ENCODE measurements at places on chromosomes 6 and 20.

DNA sequence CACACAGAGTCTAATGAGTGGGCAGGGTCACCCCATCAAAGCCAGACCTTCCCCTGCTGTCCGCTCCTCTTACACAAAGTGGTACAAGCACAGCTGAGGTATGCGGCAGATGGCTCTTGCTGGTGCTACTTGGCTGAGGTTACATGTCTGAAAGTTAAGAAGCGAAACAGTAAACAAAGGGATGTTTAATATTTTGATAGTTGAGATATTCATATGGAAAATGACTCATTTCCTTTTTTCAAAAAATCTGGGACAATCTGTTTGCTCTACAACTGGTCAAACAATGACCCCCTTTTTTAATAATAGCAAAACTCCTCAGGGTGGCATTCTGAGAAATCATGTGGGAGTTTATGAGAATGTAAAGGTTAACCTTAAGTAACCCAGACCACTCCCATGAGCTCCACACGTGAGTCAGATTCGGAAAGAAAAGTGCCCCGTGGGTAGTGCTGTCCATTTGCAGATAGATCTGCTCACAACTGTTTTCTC is 245.3 kb downstream of the TBXT start:
- DNase-seq, result no peak

DNA sequence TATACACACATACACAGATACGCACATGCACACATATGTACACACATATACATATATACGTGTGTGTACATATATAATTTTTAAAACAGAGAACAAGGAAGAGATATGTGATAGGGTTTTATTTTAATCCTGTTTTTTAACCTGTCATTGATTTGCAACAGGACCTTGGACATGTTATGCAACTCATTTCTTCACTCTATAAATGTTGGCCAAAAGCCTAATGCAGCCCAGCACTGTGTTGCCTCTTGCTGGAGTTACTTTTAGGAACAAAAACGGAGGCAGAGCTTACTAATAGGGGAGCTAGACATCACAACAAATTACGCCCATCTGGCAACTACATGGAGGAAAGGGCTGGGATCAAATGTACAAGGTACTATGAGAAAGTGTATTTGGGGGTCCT is 179.9 kb upstream of the TAB2 start:
- DNase-seq, result no peak

- no peak for DNase-seq
Measured at GRCh38 chr6:168950858-168951214, 302.8 kb downstream of the THBS2 start.

- DNase-seq, result no peak
Measured at GRCh38 chr20:53768329-53768728, 174.7 kb upstream of the ZNF217 start.

DNA sequence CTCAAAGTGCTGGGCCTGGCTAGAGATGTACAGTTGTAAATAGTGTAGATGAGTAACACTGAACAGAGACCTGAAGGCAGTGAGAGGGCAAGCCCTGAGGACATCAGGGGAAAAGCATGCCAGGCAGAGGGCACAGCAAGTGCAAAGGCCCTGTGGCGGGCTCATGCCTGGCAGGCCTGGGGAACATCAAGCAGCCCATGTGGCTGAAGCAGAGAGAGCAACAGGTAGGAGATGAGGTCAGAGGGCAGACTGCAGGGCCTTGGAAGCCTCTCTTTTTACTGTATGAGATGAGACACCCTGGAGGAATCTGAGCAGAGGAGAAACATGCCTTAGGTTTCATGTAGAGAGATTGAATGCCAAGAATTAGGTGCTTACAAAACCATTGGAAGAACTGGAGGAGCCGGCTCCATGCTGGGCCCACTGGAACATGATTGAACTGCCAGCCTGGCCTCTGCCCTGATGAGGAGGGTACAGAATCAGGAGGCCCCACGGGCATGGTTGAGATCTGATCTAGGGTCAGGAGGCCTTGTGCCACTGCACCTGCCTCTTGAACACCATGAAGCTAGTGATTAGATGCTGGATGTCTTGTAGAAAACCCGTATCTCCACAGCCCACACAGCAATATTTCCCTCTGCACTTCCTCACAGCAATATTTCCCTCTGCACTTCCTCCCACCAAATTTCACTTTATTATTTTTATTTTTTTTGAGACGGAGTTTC is 5.9 kb upstream of the HMGA1 start:
- no peak for DNase-seq

GRCh38 chr6:53494076-53494475 is 50.8 kb downstream of the GCLC start:
- DNase-seq, result no peak

DNA sequence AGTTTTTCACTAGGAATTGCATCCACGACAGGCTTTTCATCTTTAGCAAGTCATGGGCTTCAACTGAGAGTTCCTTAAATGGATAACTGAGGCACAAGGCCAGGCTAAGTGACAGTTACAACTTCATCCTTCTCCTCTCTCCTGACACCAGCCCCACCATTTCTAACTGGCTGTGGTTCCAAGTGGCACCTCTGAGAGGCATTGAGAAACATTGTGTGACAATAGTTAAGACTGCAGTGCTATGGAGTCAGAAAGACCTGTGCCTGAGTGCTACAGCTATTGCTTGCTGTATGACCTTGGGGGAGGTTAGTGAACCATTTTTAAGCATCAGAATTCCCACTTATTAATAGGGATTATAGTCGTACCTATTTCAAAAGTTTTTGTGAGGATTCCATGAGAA is 26.2 kb upstream of the MLIP start:
- no peak for DNase-seq

GRCh38 chr6:166526937-166527336 is 59.5 kb downstream of the RAMACL start:
- DNase-seq, result no peak

DNA sequence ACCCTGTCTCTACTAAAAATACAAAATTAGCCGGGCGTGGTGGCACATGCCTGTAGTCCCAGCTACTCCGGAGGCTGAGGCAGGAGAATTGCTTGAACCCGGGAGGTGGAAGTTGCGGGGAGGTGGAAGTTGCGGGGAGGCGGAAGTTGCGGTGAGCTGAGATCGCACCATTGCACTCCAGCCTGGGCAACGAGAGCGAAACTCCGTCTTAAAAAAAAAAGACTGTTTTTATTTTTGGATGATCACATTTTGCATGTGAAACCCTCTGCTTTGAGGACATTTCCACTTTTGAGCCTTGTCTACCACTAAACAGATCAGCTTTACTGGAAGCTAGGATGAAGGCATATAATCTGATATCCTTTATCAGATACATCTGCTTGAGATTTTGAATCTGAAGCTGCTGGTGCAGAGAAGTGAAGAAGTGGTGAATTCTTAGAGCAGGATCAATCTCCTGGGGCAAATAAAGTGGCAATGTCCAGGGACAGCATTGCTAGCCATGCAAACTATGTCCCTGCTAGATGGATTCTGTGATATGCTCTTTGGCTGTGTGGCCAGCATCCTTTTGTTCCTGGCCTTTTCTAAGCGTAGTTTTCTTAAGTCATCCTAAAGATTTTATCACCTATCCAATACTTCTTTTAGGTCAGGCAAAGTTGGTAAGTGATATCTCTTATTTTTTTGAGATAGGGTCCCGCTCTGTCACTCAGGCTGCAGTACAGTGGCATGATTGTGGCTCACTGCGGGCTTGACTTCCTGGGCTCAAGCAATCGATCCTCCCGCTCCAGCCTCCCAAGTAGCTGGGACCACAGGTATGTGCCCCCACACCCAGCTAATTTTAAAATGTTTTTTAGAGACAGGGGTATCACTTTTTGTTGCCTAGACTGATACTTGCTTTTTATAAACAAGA is 23.3 kb downstream of the RBL1 start:
- DNase-seq, result no peak

- DNase-seq, result no peak
Measured at GRCh38 chr6:17957904-17958620, 29.4 kb downstream of the KIF13A start.

DNA sequence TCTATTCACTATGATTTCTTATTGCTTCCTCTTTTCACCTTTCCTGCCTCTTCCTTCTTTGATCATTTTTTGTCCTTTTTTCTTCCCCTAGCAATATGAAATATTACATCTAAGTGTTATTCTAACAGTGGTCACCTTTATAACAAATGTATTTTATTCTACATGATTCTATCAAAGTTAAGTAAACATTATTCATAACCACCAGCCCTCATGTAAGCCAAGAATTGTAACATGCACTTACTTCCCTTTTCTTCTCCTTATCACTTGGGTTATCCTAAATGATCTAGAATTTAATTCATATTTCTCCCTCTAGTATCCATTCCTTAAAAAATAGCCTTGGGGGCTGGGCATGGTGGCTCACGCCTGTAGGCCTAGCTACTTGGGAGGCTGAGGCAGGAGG is 88.3 kb upstream of the SLC22A23 start:
- DNase-seq, result no peak

DNA sequence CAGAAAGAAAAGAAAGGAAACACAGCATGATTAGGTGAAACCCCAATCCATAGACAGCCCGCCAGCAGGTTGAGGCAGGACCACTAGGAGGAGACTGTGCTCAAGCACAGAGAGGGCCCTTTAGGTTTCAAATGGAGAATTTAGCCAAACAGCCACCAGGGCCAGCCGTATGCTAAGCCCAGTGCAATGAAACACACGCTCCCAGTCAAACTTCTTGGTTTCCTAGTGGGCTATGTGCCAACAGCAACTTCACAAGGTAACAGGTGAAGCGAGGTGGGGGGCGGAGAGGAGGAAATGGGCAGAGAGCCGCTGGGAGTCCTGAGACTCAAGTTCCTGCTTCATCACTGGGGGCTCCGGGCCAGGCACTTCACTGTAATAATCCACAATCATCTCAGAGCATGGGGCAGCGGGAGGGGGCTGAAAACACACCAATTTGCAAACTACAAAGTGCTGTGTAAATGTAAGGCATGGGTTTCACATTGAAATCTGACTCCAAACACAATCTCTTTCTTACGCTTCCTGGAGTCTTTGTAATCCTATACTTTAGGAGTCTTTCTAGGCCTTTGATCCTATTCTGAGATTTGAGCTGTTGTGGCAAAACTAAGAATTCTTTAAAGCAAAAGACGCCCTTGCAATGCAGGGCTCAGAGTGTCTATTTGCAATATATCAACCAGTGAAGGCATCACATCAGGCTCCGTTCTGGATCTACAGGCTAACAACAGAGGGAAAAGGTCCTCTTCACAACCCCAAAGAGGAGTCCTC is 117.3 kb downstream of the OPRM1 start:
- no peak for DNase-seq

DNA sequence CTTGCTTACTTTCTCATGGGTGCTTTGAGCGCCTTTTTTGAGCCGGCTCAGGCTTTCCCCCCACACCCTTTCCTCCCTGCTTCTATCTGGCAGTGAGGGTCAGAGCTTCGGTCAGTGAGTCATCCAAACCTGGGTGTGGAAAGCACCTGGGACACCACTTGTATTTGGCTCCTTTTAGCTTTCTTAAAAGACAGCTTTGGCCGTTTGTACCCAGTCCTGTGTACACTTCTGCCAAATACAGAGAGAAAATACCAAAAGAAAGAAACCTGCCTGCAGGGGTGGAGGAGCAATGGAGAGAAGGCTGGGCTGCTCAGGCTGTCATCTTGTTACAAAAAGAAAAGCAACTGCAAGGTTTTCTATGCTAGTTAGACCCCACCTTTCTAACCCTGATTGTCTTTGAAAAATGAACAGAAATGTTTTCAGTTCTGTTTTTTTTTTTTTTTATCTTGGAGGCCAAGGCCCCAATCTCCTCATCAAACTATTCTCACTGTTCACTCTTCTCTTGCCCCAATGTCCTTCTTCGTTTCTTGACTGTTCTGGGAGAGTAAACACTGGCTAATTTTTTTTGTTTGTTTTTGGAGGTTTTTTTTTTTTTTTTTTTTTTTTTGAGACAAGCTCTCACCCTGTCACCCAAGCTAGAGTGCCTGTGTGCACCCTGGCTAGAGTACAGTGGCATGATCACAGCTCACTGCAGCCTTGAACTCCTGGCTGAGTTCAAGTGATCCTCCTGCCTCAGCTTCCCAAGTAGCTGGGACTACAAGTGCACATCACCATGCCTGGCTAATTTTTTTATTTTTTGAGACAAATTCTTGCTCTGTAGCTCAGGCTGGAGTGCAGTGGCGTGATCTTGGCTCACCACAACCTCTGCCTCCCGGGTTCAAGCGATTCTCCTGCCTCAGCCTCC is 76.4 kb downstream of the SSR1 start:
- no peak for DNase-seq

DNA sequence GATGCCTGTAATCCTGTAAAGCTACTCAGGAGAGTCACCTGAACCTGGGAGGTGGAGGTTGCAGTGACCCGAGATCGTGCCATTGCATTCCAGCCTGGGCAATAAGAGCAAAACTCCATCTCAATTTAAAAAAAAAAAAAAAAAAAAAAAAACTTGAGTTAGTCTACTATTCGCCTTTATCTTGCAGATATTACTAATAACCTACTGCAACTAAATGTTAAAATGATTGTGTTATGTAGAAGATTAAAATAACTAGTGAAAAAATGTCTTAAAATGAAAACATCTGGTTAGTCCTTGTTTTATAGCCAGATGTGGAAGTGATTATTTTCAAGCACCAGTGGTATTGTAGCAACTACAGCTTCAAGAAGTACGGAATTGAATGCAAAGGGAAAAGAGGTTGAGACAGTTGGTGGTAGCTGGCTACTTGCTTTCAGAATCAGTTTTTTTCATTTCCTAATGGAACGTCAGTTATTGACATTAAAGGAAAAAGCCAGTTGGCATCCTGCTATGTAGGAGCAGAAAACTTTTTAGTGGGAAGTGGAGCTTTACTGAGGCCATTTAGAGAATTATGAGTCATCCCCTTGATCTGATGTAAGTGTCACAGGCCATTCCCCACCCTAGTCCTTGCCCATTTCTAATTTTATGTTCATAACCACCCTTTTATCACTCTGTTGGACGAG is 43.8 kb upstream of the DYNLRB1 start:
- DNase-seq, result no peak

DNA sequence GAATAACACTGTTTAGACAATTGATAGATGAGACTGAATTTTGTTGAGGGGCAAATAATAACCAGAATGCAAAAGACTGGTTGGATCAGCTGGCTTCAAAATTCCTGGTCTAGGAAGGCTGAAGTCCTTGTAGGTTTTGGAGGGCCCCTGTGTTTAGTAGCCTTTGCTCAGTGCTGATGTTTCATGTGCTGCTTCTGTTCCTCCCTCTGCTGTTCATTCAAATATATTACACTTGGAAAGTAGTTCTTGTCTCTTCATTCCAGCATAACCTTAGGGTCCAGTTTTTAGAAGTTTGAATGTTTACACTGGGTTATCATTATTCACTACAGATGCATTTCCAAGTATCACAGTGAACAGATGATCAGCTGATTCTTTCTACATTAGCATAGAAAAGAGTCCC is 72.5 kb downstream of the FLRT3 start:
- no peak for DNase-seq

GRCh38 chr20:63861365-63861934 is at the start of gene ABHD16B:
Gene ABHD16B, plus strand, starts transcription at chr20:63861498. Its CDS starts 43 bp downstream, at chr20:63861541.
- DNase-seq, result no peak

All from omental fat pad (tissue), 4 donors.